ENCODE measurements at places on chromosomes 3 and 15. TPM values are rescaled to one million over a fixed set of nuclear protein-coding genes. Genes with fewer than 3 reads are reported as not detected.

DNA sequence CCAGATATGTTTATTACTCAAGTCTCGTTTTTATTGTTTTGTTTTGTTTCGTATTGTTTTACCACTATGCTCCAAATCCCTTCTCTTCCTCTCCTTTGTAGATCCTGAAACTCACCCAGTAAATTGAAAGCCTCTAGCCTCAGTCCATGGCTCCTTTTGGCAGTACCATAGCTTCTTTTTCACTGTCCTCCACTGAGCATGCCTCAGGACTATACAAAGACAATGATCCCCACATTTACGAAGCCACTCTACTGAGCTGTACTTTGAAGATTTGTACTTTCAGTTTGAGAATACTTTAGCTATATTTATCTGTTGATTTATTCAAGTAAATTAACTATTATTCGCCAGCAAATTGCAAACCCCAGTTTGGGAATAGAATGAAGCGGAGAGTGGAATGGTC lies 159.1 kb upstream of the SLITRK3 start:
- no peak for DNase-seq

- no peak for DNase-seq
Observed at GRCh38 chr3:112345681-112346080, 12.7 kb downstream of the CD200 start.

- no peak for DNase-seq
Observed at GRCh38 chr3:99805160-99805559, 12.5 kb upstream of the CMSS1 start.

Gene HGD
- total RNA-seq: not detected

Gene RLBP1
- total RNA-seq: not detected

Gene FRMD4B
- 14.0 TPM for total RNA-seq

Gene MORC1
- total RNA-seq: not detected

Gene DUT
- 77.2 TPM for total RNA-seq

DNA sequence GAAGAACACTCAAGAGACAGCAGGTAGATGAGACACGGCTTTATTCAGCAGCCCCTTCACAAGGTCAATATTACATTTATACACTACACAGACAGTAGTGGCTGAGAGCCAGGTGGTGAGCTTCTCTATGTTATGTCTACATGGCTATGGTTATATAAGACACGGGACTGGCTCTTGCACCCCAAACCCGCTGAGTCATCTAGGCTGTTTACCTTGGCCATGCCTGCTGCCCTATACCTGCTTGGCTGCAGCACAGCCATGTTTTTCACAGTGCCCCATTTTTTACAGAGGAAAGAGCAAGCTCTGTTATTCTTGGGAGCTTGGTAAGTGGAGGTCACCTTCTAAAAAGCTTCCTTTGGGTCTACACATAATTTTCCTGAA lies 231.6 kb downstream of the IGSF11 start:
- no peak for DNase-seq

- no peak for DNase-seq
Observed at GRCh38 chr3:55497250-55497649, 10.1 kb upstream of the WNT5A start.

Gene TGM5
- not detected for total RNA-seq

Gene MYL3
- total RNA-seq: 9,164 TPM

- no peak for DNase-seq
Observed at GRCh38 chr3:186998937-186999368, 68.6 kb downstream of the ST6GAL1 start.

DNA sequence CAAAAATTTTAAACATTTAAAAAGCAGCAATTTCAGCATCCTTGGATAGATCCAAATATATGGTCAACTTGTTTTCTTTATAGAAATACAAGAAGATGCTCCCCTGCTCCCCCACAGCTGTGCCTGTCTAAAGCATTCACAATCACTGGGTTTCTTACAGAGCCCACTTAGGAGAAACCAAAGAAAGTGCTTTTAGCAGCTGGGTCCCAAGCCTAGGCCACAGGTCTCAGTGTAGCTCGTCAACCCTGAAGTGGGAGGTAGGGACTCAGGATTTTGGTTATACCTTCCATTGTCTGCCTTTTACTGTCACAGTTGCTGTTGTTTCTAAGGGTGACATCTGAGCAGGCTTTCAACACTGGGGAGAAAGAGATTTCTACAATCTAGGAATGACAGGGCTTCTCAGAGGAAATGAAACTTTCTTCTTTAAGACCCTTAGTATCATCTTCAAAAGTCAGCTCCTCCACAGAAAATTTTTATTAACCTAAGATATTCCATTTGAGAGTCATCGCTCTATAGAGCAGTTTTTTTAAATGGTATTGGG lies 199.3 kb upstream of the CMC1 start:
- no peak for DNase-seq

GRCh38 chr3:154552338-154552737 lies 122.3 kb upstream of the GPR149 start:
- no peak for DNase-seq

Gene MAP1A
- 13.0 TPM for total RNA-seq

Gene PLS1
- total RNA-seq: 1.8 TPM

DNA sequence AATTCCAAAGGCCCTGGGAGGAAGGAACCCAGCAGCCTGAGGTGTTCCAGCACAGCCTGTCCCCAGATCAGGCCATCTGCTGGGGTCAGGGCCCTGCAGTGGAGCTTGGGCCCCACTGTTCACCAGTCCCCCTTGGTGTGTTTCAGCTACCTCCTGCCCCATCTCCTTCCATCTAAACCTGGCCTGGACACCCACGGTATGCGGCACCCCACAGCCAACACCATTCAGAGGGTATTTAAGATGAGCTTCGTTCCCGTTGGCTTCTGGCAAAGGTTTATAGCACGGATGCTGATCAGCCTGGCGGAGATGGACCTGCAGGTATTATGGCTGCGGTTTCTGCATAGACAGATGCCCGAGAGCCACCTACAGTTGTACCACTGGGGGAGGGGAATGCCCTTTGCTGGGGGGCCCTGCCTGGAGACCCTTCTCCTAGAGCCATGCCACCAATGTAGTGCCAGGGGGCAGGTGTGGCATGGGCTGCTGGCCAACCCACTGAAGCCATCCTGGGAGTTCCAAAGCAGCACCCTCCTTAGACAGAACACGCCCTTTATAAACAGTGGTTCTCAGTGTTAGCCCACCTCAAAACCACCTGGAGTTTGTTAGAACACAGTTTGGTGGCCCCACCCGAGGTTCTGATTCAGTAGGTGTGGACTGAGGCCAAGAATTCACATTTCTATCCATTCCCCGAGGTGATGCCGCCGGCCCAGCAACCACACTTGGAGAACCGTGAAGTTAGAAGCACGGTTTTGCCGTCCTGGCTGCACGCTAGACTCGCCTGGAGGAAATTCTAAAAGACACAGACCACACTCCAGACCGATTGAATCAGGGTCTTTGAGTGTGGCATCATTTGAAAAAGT lies 126.9 kb downstream of the LRRK1 start:
- DNase-seq: no peak

DNA sequence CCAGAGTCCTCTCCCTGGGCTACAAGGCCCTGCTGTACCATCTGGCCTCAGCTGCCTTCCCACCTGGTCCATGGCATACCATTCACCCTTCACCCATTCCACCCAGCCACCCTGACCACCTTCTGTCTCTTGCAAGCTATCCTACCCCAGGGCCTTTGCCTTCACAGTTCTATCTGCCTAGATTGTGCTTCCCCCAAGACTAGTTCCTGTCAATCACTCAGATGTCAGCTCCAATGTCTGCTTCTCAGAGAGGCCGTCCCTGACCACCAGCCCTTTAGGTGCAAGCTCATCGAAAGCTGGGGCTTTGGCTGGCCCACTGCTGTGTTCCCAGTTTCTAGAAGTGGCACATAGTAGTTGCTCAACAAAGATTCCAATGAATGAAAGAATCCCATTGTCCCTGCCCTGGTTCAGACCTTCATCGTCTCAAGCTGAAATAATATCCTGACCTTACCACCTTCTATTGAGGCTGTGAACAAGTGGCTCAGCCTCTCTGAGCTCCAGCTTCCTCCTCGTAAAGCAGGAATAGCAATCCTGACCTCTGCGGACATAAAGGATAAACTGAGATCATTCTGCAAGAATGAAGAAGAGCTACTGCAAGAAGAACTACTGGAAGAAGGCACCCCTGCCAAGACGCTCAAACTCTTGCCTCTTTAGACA lies 15.8 kb downstream of the EFCAB12 start:
- DNase-seq: no peak
